T follicular helper cell (primary cell): ENCODE measurements at places on chromosomes 13 and 19.

DNA sequence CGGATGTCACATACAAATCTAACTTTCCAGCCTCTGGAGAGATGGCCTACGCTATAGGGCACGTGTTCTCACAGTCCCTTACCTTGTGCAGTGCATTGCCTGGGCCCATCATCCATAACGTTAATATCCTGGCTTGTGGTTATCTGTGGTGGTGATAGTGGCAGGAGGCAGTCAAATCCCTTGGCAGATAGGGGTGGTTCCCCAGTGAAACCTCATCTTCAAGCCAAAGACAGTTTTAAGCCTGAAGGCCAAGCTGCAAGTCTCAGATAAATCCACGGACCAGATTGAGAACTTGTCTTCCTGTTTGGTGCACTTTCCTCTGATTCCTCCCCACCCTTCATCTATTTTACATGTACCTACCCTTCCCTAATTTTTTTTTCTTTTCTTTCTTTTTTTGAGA lies 4.3 kb upstream of the FBXO17 start:
- no peak for DNase-seq

GRCh38 chr13:28621449-28621848 lies 37.5 kb upstream of the POMP start:
- DNase-seq: no peak

DNA sequence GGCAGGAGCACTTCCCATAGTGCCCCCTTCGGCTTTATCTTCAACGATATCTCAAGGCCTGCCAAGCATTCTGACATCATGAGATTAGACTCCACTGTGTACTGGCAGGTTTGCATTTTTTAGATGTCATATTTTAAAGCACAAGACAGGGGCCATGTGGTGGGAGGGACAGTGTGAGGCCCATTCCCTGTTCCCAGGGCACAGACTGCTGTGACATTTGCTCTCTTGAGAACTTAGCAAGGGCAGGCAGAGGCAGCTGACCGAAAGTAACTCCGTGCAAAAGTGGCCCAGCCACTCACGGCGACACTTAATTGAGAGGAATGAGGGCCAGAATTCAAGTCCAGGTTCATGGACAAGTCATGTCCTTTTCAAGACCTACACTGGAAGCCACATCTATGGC lies 201.8 kb downstream of the COL4A1 start:
- DNase-seq: no peak

DNA sequence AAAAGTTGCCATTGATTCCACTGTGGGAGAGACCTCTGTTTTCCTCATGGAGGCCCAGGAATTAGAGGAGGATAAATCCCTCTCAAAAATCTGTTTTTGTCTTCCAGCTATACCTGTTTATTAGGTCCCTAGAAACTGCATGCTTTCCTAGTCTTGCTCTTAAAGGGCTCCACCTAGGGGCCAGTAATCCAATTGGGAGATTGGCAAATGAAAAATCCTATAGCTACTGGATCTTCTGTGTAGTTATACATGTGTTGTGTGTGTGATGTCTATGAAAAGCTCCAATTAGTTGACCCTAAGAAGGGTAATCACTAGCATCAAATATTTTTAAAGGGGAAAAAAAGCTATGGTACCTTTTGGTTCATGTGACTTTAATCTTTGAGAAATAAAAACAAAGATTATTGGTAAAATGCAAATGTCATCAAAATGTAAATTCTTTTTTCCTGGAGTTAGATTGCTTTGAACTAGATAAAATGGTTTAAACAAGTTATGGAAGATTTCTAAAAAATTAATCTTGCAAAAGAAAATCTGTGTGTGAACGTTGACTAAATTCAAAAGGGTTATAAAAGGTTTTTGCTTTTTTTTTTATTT lies 63.4 kb upstream of the C1QTNF9B start:
- DNase-seq: no peak

- no peak for DNase-seq
Measured at GRCh38 chr19:55619286-55619685, 5.1 kb downstream of the ZNF784 start.

DNA sequence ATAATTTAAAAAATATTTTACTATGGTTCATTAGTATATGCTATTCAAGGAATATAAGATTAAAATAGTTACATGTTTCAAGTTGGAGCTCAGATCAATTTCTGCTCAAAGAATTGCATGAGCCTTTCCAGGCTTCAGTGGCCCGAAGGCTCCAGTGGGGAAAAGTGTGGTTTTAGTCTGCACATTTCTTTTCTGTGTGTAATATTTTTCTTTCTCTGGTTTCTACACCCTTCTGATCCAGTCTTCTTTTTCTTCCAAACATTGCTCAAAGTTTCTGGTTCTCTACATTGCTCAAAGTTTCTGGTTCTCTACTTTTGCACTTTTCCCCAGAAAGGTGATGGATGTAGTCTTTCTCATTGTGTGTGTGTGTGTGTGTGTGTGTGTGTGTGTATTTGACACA lies 64.7 kb upstream of the OXGR1 start:
- no peak for DNase-seq

DNA sequence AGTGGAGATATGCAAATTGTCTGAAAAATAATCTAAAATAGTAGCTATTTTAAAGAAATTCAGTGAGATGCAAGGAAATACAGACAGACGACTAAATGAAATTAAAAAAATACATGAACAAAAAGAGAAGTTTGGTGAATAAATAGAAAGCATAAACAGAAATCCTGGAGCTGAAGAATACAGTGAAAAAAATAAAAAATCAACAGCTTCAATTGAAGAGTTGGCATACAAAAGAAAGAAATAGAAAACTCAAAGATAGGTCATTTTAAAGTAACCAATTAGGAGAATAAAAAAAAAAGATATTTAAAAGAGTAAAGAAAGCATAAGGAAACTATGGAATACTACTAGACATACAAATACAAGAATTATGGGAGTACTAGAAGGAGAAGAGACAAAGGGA lies 2191.5 kb upstream of the PCDH20 start:
- DNase-seq: no peak

- no peak for DNase-seq
Measured at GRCh38 chr13:32409001-32409313, 19.0 kb downstream of the N4BP2L1 start.

- no peak for DNase-seq
Measured at GRCh38 chr13:75318138-75318833, 163.7 kb downstream of the TBC1D4 start.

DNA sequence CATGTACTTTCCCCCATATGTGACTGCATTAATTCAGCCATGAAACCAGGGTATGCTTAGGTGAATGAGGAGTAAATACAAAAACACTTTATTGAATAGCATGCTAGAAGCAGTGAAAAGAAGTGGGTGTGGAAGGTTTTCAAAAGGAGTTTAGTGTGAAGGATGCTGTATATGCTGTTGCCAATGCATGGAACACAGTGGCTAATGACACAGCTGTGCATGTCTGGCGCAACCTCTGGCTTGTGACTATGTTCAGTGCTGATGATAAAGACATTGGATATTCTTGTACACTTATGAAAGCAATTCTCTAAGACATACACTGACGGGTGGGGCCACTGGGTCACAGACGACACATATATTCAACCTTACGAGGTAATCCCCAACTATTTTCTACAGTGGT lies 55.2 kb downstream of the SOX21 start:
- no peak for DNase-seq

- no peak for DNase-seq
Measured at GRCh38 chr13:36352350-36352749, 6.2 kb upstream of the SPART start.
